Putamen (tissue), 1 donor: ENCODE measurements at places on chromosomes 12 and 14.

GRCh38 chr12:50061171-50061570 is 3.8 kb downstream of the ASIC1 start:
- no peak for DNase-seq

DNA sequence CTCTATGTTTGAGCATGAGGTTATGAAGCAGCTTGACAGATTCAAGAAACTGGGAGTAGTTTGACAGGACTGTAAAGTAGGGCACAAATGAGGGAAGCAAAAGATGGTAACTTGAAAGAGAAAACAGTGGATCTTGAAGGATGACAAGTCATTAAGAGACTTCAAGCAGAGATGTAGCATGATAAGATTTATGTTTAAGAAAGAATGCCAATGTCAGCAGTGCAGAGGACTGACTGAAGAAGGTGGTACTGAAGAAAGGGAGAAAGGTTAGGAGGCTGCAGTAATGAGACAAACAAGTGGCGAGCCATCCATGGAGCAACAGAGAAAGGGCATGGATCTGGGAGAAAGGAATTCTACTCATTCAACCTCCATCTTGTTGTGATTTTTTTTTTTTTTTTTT is 120.2 kb upstream of the RAP1B start:
- DNase-seq, result no peak

GRCh38 chr14:31858868-31859267 is 218.2 kb upstream of the ARHGAP5 start:
- no peak for DNase-seq

- no peak for DNase-seq
Measured at GRCh38 chr12:76495556-76495955, 64.0 kb downstream of the OSBPL8 start.

DNA sequence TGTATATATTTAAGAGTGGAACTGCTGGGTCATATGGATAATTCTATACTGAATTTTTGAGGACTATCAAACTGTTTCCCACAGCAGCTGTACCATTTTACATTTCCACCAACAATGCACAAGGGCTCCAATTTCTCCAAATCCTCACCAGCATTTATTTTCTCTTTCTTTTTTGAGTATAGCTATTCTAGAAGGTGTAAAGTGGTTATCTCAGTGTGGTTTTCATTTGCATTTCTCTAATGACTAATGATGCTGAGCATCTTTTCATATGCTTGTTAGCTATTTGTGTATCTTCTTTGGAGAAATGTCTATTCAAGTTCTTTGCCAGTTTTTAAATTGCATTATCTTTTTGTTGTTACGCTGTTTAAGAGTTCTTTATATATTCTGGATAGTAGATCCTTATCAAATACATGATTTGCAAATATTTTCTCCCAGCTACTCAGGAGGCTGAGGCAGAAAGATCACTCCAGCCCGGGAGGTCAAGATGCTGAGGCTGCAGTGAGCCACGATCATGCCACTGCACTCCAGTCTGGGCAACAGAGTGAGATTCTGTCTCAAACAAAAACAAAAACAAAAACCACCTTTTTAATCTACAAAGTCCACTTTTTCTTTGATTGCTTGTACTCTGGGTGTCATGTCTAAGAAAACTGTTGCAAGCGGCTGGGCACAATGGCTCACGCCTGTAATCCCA is 32.8 kb downstream of the GTF2A1 start:
- no peak for DNase-seq

GRCh38 chr12:54033106-54033979 is 493 bp downstream of the HOXC5 start:
- no peak for DNase-seq

- no peak for DNase-seq
Measured at GRCh38 chr12:13119826-13120225, 16.4 kb upstream of the GSG1 start.

- DNase-seq, result no peak
Measured at GRCh38 chr12:4137441-4137840, 136.1 kb upstream of the CCND2 start.

- no peak for DNase-seq
Measured at GRCh38 chr12:99232324-99232723, 415.2 kb upstream of the GARIN6 start.

- no peak for DNase-seq
Measured at GRCh38 chr12:47739979-47740378, 14.7 kb upstream of the ENDOU start.

DNA sequence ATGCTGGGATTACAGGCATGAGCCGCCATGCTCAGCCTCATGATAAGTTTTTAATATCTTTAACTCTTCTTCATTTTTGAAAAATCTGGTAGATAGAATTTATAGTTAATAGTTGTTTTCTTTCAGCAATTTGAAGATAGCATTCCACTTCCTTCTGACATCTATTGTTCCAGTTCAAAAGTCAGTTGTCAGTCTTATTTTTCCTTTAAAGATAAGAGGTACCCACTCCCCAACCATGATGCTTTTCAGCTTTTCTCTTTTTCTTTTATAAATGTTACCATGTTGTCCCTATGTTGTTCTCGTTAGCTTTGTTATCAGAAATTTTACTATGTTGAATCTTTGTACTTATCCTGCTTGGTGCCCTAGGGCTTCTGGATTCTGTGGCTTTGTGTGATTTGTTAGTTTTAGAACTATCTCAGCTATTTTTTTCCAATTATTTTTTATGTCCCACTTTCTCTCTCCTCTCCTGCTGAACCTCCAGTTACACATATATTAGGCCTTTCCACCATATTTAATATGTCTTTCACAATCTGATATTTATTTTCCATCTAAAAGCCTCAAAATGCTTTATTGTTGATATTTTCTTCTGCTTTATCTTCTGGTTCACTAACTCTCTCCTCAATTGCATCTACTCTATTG is 181.6 kb upstream of the FOXN3 start:
- DNase-seq, result no peak

DNA sequence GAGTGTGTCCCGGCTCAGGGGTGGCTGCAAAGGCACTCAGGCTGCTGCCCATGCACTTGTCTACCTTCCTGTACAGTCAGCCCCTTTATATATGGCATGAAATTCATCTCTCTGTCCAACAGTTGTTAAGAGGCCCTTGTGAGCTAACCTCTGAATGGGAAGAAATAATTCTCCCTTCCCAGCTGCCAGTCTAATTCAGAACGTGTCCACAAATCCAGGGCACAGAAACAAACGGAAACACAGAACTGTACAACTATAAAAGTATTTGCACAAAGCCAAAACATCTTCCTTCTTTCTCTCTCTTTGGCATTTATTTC is 849 bp downstream of the KRT5 start:
- no peak for DNase-seq

GRCh38 chr14:104211215-104211614 is 72.8 kb downstream of the KIF26A start:
- no peak for DNase-seq

- DNase-seq, result no peak
Measured at GRCh38 chr12:79033788-79034187, 169.2 kb downstream of the SYT1 start.

- no peak for DNase-seq
Measured at GRCh38 chr14:76826122-76826521, at the start of gene LRRC74A. TSS of gene LRRC74A (plus strand) at chr14:76826408. CDS start at chr14:76826698, 290 bp downstream.

DNA sequence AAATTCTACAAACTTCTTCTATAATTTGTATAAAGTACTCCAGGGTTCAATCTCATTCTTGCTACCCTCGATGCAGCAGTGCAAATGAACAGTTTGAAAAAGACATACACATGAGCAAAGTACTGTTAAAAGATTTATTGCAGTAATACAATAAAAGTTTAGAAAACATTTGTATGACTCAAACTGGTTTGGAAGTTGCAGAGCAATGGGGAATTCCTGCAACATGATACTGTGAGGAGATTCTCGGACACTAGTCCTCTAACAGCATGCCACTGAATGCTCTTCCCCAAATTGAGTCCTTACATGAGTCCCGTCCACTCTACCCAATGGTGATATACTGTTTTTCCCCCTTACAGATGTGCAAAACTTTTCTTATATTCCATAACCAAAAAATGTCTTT is 45.4 kb downstream of the ATG14 start:
- DNase-seq, result no peak

DNA sequence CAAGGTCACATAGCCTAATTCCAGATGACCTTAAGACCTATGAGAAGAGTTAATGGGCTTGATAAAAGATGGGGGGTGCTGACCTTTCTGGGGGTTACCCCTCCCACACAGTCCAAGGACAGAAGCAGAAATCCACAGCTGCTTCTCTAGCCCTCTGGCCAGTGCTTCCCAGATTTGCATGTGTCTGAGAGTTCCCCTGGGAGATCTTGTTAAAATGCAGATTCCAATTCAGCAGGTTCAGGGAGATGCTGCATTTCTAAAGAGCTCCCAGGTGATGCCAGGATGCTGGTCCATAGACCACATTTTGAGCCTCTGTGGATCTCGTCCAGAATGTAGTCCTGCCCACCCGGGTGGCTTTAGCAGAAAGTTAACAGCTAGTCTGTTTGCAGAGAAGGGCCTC is 82.1 kb downstream of the WSCD2 start:
- DNase-seq, result no peak

- no peak for DNase-seq
Measured at GRCh38 chr12:67472539-67472938, 176.0 kb upstream of the DYRK2 start.

DNA sequence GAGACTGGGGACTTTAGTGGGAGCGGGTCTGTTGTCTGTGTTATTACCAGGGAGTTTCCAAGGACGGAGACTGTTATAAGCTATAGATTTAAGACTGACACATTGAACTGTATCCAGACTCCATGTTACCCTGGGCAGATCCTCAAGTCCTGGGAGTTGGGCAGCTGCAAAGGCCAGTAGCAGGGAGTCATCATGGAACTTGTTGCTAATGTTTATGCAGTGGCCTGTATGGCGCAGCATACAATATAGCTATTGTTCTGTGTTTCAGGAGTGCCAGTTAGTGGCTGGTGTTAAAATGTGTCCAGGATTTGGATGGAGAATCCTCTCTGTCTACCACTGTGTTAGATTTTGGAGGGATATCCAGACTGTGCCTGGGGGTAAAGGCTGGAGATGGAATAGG is 31.7 kb downstream of the SMOC1 start:
- peak; percentile 58 for DNase-seq

GRCh38 chr14:79805636-79806035 is 405.7 kb downstream of the DIO2 start:
- DNase-seq, result no peak

DNA sequence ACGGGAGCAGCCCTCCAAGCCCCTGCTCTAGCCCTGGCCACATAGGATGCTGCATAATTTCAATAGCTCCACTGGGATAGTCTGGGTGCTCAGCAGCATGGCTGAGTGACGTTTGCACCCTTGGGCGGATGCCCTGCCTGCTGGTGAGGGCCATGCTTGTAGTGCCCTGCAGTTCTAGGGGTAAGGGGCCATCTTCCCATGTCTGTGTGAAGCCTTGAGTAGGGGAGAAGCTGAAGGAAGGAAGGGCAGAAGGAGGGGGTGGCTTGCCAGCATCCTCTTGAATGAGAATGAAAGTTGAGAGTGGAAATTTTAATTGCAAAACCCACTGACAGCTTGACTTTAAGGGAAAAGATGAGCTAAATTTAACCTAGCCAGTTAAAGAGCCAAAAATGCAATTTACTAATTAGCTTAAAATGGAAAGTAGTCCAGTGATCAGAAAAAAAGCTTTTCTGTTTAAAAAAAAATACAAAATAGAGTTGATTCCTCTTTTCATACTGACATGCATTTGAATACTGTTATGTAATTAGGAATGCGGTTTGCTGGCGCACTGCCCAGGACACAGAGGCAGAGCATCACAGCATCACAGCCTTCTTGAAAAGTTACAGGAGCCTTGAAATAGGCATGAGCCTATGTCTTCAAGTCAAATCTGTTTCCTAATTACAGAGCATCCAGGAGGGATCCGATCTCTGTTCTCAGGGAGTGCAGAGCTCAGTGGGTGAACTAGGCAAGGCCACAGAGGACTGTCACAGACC is 18.5 kb upstream of the EML1 start:
- peak; percentile 72 for DNase-seq

GRCh38 chr14:76756371-76756750 is 4.9 kb upstream of the VASH1 start:
- DNase-seq, result no peak

DNA sequence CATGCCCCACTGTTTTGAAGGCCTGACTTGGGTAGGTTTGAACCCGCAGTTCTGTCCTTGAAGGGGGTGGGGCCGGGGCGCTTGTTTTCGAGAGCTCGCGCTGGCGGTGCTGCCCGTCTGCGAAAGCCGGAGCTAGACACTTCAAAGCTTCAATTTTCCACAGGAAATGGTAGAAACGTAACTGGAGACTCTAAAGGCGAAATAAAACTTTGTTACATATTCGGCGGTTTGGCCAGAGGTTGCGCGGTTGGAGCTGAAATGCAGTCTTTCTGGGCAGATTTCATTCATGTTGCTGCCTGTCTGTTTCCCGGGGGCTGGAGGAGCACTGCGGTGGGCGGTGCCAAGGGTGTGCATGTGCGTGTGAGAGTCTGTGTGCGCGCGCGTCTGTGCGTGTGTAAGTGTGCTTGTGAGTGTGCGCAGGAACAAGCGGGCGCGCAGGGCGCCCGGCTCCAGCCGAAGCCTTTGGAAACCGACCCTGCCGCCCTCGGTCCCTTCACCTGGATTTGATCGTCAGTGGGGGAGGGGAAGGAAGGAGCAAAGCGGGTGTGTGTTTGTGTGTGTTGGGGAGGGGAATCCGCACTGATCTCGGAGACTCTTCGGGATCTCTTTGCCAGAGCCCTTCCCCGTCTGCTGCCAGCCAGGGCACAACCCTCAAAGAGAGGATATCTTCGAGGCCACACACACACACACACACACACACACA is 227.7 kb upstream of the CRY1 start:
- no peak for DNase-seq

DNA sequence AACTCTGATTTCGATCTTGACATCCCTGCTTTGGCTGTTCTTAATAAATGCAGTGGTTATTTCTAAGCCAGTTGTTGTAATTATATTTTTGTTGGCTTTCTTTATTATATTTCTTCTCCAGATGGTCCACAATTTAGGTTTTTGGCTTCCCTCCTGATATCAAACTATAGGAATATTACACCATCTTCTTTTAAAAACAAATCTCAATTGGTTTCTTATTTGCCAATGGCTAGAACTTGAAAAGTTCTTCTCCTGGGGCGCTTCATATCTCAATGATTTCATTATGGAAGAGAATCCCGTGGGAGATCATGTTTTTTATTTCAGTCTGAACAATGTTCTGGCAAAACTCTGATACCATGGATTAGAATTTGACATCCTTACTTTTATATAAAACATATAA is 292.3 kb downstream of the FLRT2 start:
- DNase-seq, result no peak
